ENCODE measurements at places on chromosomes 12 and 14.

DNA sequence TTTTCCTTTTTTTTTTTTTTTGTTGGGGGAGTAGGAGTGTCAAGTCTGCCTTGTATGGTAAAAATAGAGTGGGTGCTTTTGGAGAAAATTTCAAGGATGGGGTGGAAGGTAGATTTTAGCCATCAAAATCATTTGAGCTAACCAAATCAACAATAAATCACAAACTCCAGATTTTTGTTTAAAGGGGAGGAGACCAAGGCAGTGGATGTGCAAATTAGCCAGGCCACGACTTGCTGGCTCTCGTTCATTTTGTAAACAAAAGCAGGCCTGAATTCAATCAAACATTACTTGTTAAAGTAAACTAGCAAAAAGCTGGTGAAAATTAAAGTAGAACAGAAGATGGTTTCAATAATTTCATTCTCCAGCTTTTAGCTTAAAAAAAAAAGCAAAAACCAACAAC is 387.2 kb downstream of the BMP4 start:
- no peak for DNase-seq

DNA sequence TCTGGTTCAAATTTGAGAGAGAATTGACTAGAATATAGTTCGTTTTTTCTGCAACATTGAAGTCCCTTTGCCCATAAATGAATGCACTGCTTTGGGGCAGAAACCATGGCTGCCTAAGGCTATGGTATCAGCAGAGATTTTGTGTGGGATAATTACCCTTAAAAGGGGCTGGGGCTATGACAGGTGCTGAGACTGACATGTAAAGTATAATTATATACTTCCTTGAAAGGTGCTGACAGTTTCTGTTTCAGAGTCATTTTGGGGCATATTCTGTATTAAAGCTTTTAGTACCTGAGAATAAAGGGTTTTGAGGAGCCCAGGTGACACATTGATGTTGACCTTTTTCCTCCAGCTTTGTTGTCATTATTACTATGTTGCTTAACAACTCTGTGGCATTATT is 150.3 kb upstream of the PTPRQ start:
- no peak for DNase-seq

GRCh38 chr14:22838631-22839041 is 2.3 kb downstream of the MMP14 start:
- no peak for DNase-seq

DNA sequence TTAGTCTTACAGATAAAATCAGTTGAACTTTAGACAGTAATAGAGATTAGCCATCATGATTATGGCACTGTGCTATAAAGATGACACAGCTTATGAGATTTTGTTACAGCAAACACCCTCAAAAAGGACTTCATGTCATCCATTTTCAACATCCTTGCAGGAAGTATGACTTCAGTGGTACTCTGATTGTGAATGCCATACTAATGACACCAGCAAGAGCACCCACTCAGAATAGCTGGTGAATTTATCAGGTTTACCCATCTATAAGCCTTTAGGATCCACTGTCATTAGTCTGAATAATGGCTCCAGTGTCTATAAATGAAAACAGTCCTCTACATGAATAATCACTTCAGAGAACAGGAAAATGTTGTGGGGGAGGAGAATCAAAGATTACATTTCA is 615.2 kb downstream of the RPS29 start:
- no peak for DNase-seq

- no peak for DNase-seq
Measured at GRCh38 chr12:114397978-114398881, 7.7 kb downstream of the TBX5 start.

DNA sequence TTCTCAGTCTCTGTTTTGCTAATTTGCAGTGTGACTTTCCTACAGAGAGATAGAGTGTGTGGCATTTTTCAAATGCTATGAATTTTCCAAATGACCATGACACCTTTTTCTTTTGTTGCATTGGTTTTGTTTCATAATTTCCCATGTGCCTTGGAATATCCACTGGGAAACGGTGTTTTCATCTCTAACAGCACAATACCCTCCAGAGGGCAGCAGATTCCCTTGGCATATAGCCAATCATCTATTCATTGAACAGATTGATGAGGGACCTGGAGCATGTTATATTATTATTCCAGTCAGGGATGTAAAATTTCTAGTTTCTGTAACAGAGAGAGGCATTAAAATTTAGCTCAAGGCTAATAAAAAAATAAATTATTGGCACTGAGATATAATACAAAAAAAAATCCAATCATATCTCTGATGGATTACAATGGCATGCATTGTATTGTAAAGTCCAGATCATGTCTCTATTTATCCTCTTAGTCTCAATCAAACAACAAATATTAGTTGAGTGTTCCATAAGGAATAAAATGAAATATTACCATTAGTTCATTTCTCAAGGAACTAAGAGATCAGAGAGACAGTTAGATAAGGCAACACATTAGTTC is 29.6 kb upstream of the NTN4 start:
- peak; percentile 70 for DNase-seq

DNA sequence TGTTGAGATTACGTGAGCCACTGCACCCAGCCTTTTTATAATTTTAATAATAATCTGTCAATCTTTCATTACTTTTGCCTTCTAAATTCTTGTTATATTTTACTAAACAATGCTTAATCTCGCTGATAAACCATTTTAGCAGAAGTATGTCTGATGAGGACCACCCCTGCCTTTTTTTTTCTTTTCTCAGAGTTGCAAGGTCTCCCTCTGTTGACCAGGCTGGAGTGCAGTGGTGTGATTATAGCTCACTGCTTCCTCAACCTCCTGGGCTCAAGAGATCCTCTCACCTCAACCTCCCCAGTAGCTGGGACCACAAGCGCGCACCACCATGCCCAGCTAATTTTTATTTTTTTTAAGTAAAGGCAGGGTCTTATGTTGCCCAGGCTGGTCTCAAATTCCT is 118.6 kb upstream of the DNM1L start:
- DNase-seq: no peak

GRCh38 chr14:68691031-68691791 is 101.7 kb downstream of the ZFP36L1 start:
- no peak for DNase-seq

- DNase-seq: no peak
Measured at GRCh38 chr12:51122844-51123243, 39.4 kb upstream of the CSRNP2 start.

- DNase-seq: no peak
Measured at GRCh38 chr14:30943694-30944093, 69.3 kb downstream of the COCH start.

GRCh38 chr12:59595883-59596540 is at the start of gene SLC16A7:
SLC16A7 (plus strand) TSS chr12:59596029; CDS start chr12:59704802, 108,773 bp downstream.
- peak; percentile 84 for DNase-seq

GRCh38 chr12:46415552-46415951 is 43.0 kb upstream of the SLC38A2 start:
- DNase-seq: no peak

GRCh38 chr14:101894365-101895081 is 69.8 kb upstream of the DYNC1H1 start:
- DNase-seq: no peak

- no peak for DNase-seq
Measured at GRCh38 chr14:92651106-92651757, 97.2 kb downstream of the LGMN start.

DNA sequence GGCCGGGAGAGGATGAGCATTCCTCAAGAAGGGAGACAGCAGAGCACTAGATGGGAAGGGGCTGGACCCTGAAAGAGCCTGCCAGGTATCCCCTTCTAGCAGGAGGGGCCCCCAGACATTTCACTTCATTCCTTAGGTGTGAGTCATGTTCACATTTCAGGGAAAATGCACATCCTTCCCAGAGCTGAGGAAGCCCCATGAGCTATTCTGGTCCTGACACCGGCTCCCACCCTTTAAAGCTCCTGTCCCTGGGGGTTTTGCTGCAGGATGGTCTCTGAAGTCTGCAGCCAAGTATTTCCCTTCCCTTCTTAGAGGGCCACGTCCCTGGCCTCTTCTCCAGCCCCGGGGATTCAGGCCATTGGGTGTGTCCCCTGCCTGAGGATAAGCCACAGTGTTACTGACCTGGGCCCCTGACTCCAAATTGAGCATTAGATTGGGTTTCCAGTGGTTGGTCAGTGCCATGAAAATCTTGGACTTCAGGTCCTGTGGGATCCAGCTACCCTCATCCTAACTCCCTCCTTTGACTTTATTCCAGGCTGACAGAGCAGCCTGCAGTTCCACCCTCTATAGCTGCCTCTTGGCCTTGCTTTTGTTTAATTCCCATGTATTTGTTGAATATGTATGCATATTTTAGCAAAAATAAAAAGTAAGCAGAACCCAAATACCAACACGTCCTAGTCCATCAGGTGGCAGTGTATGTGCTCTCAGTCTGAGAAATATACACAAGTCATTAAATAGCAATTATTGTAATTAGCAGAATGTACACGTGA is 267.1 kb downstream of the CACNA1C start:
- DNase-seq: no peak

DNA sequence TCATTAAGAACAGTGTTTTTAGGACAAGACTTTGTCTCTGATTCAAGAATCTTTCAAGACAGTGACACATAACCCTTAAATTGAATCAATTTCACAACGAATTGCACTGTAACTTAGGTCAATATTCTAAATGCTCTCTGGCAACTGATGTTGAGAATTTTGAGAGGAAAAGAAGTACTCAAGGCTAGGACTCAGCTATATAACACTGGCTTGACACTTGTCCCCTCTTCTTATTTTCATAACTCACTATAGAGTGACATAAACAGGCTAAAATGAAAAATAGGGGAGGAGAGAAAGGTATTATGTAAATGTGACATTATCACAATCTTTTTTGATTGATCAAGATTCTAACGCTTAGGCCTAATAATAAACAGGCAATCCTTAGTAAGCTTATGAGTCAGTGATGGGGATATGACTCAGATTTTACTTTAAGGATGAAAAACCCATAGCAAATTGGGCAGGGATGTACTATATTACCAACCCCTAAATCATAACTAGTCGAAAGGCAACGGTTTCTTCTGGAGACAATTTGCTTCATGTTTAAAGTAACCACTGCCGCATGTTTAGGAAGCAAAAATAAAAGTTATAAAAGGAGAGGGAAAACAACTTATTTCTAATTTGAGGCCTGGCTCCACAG is 10.9 kb downstream of the BTG1 start:
- no peak for DNase-seq

DNA sequence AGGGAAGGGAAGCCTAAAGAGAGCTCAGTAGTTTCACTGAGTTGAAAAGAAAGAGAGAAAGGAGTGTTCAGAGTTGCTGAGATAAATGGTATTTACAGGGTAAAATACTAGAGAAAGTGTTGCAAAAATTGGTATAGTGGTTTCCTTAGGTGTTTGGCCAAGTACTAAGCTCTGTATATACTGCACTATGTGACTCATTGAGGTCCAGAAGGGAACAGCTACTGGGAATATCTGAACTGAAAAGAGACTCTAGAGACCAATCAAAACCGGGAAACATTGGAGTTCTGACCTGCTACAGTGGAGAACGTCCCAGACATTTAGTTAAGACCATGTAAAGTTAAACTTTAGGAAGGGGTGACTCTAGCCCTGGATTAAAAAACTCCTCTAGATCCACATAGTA is 42.7 kb upstream of the ALX1 start:
- no peak for DNase-seq

- DNase-seq: peak; percentile 18
Measured at GRCh38 chr12:108190529-108190928, 61.4 kb downstream of the WSCD2 start.
